Brain microvascular endothelial cell (primary cell): ENCODE measurements at places on chromosomes 2 and 18.

DNA sequence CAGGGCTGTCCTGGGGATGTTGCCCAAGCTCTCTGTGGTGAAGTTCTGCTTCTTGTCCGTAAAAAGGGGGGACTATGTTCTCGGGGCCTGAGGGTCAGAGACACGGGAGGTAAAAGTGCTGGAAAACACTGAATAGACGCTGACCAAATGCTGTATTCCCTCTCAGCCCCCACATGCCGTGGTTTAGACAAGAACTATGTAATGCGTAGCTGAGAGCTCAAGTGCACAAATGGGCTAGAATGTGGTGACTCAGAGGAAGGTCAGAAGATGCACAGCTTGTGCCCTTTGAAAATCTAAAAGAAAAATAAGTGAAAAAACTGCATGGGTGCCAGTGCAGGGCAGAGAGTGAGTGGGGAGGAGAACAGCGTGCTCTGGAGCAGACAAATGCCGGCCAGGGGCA, 80.3 kb upstream of the MAP4K4 start:
- peak; percentile 91 for DNase-seq

DNA sequence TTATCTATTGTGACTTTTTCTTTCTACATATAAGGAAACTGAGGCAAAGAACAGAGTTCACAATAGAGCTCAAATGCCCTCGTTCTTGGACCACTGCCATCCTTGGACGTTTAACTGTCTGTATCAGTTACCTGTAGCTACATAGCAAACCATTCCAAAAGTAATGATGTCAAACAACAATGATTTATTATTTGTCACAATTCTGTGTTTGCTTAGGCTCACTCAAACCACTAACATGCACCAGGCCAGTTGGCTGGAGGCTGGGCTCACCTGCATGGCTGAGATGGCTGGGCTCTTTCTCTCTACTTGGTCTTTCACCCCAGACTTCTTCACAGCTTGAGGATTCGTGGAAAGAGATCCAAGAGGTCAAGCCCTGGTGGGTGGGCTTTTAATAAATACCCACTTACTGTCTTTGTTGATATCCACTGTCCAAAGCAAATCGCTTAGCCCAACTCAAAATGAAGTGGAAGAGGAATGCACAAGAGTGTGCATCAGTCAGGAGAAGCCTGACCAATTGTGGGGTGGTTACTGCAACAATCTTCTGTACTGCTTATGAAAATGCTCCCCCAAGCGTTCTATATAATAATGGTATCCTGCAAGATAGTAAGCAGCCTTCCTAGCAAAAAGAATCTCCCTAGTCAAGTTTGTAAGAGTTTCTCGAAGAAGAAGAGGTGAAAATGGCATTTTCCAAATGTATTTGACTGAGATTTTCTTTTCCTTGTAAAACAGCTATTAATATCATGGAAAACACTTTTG, 163.5 kb upstream of the NT5C1B start:
- DNase-seq, result no peak

- no peak for DNase-seq
These were observed 200.4 kb downstream of the AGPS start for GRCh38 chr2:177592945-177593344.

GRCh38 chr18:36757081-36757480, 71.7 kb downstream of the TPGS2 start:
- peak; percentile 49 for DNase-seq

DNA sequence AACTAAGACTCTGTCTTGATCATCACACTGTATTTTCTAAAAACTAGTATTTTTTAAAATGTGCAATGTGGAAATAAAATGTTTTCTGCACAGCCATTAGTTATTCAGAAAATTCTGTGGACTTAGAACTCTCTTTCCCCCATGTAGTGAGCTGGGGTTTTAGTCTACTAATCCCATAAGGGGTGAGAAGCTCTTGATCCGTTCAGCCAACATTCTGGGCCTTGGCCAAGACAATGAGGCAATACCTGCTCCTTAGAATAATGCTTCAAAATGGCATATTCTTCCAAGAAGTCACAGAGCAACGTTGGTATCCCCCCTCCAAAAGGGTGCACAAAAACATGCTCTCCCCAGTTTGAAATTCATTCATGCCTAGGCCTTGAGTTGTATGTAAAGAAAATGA, 4.0 kb downstream of the REEP1 start:
- no peak for DNase-seq

DNA sequence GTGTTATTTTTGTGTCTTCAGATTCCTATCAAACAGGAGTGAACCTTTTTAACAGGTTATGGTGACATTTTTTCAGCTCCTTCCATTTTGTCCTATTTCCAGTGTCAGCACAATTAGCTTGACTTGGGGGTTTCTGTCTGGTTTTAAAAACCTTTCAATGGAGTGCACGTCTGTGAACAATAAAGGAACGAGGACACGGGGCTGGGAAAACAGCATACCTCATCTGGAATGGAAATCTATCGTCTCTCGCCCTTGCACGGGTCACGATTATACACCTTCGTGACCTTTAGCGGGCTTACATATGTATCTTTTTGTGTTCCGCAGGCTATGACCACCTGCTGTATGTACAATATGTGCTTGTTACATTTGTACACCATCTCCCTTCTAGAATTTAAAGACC, 2.3 kb upstream of the ZNF532 start:
- DNase-seq, result no peak

DNA sequence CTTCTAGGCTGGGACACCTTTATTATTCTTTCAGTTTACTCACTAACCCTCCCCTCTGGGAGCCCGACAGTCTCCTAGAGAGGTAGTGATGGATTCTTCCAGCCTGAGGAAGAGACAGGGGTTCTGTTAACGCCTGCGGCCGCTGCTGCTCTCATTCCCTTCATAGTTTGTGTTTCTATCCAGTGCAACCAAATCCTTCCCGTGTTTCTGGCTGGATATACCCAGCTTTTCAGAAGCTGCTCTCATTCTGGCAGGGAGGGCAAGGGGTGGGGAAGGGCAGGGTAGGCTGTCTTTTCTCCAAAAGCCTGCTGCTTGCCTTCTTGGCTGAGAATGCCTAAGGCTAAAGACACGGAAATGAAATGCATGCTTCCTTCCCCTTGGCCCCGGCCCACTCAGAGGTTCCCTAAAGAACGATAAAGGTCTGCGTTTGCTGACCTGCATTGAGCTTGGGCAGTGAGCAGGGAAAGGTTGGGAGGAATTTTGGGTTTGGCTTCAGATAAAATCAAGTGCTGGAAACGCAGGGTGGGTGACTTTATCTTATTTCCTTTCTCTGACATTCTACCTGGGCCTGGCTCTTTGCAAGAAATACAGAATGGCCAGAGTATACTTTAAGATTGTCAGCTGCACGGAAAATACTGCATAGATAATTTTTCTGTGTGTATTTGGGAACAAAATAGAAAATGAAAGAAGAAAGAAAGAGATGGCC, 390.9 kb downstream of the NBAS start:
- no peak for DNase-seq
